ENCODE measurements at places on chromosomes 16 and 17.

DNA sequence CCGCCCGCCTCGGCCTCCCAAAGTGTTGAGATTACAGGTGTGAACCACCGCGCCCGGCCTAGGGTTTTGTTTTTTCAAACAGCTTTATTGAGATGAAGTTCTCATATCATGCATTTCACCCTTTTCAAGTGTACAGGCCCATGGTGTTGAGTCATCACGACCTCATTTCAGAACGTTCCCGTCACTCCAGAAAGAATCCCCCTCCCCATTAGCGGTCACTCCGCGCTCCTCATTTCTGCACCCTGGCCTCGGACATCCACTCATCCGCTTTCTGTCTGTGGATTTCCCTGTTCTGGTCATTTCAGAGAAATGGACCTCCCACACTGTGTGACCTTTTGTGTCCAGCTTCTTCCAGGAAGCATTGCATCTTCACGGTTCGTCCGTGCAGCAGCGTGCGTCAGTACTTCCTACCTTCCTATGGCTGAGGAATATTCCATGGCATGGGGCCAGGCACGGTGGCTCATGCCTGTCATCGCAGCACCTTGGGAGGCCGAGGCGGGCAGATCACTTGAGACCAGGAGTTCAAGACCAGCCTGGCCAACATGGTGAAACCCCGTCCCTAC lies 135.2 kb upstream of the GSE1 start:
- DNase-seq: no peak

- DNase-seq: no peak
Observed at GRCh38 chr16:17328932-17329331, 141.8 kb downstream of the XYLT1 start.

DNA sequence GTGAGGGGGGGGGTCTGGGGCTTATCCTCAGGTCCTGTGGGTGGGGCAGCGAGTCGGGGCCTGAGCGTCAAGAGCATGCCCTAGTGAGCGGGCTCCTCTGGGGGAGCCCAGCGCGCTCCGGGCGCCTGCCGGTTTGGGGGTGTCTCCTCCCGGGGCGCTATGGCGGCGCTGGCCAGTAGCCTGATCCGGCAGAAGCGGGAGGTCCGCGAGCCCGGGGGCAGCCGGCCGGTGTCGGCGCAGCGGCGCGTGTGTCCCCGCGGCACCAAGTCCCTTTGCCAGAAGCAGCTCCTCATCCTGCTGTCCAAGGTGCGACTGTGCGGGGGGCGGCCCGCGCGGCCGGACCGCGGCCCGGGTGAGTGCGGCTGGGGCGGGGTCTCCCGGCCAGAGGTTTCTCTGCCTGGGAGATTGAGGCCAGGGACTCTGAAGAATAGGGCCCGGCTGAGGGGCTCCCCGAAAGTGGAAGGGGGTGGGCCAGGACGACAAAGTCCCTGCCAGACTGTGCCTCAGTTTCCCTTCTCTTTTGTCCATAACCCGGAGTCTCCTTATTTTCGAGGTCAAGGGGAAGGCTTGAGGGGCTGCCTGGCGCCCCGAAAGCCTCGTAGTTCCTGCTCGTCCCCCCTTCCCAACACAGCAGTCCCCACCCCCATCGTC lies at the start of gene FGF11:
Gene FGF11, plus strand, starts transcription at position 51 of the 651 bp plus-strand sequence. Its CDS starts 109 bp downstream, at position 160.
- DNase-seq: no peak

GRCh38 chr16:27199736-27200135 lies 3.6 kb upstream of the KDM8 start:
- DNase-seq: no peak

DNA sequence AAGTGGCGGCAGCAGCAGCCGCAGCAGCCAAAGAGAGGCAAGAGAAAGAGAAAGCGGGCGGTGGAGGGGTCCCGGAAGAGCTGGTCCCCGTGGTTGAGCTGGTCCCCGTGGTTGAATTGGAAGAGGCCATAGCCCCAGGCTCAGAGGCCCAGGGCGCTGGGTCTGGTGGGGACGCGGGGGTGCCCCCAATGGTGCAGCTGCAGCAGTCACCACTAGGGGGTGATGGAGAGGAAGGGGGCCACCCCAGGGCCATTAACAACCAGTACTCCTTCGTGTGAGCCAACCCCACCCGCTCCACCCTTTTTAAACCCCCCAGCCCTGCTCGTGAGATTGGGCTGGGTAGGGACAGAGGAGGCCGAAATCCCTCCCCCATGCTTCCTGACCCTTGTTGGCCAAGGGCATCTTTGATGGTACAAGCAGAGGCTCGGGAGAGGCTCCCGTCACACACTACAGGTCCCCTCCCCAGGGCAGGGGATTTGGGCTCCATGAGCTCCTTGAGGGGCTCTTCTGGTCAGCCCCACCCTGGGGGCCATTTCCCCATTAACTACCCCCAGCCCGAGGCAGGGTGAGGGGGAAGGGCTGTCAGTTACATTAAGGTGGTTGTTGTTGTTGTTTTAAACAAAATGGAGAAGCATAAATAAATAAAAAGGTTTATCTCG lies 4.6 kb upstream of the ATP2A1 start:
- DNase-seq: peak; percentile 35

DNA sequence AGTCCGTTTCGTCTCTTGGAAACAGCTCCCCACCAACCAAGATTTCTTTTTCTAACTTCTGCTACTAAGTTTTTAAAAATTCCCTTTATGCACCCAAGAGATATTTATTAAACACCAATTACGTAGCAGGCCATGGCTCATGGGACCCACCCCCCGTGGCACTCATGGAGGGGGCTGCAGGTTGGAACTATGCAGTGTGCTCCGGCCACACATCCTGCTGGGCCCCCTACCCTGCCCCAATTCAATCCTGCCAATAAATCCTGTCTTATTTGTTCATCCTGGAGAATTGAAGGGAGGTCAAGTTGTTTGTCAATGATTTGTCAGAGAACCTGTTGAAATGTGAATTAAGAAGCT lies 48.2 kb downstream of the IL21R start:
- no peak for DNase-seq

DNA sequence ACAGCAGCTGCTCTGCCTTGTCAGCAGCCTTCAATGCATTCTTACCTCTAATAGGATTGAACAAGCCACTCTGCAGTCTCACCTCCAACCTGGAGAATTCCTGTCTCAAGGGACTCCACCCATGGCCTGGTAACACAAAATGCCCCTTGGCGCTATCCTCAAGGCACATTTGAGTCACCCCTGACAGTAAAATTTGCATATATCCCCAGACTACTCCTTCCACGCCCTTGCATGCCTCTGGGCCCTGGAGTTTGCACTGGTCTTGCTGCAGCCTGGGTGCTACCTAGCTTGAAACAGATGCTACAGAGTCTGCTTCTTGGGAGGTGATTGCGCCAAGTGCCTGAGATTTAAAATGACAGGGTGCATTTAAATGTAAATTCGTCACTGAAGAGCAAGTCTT lies 391.4 kb upstream of the MAF start:
- no peak for DNase-seq

GRCh38 chr17:48190871-48191270 lies 83.3 kb downstream of the SNX11 start:
- DNase-seq: no peak

- no peak for DNase-seq
Observed at GRCh38 chr16:74732707-74733350, 32.2 kb upstream of the MLKL start.

- DNase-seq: no peak
Observed at GRCh38 chr16:57503366-57503765, 17.1 kb upstream of the DOK4 start.

DNA sequence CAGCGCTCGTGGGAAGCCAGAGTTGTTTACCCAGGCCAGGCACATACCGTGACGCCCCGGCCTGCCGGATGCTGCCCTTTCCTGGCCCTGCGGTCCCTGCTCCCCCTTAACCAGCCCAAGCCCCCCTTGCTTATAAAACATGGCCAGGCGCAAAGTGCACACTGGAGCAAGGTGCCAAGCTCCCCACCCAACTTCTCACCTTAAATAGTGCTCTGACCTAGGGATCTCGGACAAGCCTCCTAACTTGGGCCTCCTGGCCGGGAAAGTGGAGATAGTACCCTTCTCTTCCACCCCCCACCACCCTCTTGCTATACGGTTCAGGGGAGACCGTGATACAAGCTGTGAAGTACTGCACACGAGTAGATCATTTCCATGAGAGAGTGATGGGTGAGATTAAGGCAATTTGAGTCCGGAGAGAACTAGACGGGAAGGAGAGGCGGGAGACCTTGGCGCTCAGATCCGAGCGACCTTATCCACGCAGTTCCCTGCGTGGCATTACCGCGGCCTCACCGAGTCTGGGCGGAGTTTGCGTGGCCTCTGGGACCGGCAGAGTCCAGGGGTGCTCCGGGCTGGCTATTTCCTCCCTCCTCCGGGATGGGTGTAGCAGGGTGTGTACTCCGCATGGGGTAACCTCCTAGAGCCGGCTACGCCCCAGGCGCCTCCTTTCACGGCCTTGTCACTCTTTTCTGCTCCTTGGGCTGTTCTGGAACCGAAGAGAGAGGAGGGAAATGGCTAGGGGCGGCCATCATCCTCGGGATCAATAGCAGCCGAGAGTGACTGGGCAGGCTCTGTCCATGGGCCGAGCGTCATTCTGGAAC lies 4.4 kb upstream of the LHX1 start:
- no peak for DNase-seq

GRCh38 chr17:38748149-38748891 lies at the start of gene PCGF2:
Gene PCGF2, minus strand, starts transcription at chr17:38748336. Its CDS starts 7,934 bp downstream, at chr17:38740402.
- no peak for DNase-seq

DNA sequence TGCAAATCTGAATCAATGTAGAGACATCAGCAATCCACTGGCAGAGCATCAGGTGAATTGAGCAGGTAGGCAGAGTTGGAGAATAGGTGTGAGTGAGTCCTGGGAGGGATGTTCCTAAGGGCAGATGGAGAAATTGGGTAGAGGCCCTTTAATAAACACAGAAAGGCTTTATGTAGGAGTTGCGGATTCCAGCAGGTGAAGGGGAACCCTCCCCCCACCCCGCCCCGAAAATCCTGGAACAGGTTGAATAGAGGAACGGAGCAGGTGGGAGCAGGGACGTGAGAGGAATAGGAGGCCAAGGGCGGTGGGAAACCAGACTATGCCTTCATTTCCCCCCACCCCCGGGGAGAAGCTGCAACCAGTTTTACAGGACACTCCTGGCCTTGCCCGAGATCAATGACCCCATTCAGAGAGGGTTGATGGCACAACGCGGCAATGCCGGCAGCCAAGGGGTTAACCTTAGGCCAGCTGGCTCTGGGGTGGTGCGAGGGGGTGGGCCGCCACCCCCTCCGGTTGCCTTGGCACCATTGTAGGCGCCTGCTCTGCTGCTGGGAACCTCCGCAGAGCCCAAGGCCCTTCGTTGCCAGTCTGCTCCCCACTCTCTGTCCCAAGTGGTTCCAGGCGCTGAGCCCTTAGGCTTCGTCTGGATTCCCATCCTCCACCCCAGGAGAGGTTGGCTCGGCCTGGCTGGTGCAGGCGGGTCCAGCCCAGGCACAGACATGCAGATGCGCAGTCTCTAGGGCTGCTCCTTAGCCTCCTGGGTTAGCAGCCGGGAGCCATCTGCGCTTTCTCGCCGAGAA lies 814 bp upstream of the RUNDC3A start:
- DNase-seq: no peak

GRCh38 chr17:29914819-29915537 lies 15.1 kb downstream of the SSH2 start:
- DNase-seq: no peak

DNA sequence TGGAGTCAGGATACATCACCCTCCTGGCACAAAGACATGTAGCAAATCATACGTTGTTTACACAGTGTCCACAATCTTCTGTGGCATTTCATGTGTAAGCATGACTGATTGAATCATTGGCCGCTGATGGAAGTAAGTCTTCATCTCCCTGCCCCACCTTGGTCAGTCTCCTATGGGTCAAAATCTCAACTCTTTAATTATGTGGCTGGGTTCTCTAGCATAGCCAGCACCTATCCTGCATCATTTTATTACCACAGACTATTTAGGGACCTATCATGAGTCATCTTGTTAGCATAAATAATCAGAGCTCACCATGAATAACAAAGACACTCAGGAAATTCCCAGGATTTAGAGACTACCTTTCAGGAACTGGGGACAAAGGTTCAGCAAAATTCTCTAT lies 15.9 kb downstream of the TANC2 start:
- DNase-seq: no peak

GRCh38 chr17:51056813-51057510 lies 63.7 kb downstream of the SPAG9 start:
- no peak for DNase-seq

DNA sequence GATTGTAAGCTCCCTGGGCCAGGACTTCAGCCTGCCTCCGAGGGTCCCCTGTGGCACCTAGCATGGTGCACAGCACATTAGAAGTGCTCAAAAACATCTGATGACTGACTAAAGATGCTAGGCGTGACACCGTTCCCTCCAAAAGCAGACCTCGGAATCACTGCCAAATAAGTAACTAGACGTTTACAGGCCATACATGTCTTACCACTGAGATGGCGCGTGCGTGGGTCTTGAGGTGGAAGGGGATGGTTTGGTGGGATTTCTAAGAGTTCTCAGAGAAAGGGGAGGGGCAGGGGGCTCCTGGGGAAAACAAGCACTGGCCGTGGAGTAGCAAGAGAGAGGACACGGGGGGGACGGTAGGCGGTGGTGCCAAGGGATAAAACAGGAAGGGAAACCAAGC lies 12.4 kb downstream of the MPO start:
- no peak for DNase-seq

DNA sequence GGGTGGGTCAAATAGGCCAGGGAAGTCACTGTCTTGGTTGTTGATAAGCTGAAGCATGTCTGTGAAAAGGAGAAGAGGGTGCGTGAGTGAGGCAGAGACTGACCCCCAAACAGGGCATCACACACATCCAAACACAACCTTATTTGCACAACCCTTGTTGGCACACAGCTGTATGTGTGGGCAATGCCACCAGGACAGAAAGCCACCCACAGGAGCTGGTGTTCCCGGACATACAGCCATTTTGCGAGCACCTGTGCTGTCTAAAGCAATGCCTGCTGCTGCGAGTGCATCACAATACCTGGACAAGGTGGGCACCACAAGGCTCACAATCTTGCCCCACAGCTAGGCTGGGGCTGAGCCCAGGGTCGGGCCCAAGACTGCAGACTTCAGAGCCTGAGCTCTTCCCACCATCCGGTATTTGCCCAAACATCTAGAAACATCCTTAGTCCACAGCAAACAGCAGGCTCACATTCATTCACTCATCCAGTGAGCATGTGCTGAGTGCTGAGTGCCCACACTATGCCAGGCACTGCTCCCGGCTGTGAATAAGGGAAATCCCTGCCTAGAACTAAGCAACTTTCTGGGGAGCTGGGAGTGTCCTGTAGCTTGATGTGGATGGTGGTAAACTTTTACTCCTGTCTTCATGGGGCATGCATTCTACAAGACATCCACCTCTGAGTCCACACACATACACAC lies 16.2 kb downstream of the SREBF1 start:
- no peak for DNase-seq

All from activated CD4-positive, alpha-beta T cell treated with anti-CD3 and anti-CD28 coated beads for 24 hours (primary cell).